ENCODE measurements at places on chromosomes 5 and 9.
A peak's percentile ranks its signal among the peaks of the same experiment; 100 is the strongest.

DNA sequence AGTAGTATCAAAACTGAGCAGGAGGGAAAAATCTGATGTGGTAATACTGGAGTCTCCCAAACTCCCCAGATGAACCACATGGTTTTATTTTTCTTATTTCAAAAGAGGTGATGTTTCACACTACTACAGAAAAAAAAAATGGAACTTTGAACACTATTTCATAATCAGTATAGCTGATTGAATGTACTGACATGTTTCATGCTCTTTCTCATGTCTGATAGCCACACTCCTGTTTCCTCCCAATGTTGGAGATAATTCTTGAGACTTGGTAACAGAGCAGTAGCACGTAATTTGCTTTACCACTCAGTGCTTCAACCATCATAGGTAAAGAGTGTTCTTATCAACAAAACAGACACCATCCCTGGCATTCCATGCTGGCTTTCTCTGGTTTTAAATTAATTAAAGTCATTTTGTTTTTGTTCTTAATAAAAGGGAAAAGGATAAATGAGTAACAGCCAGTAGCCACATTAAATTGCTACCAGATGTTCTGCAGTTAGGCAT lies 85.2 kb downstream of the MUSK start:
- no peak for DNase-seq

DNA sequence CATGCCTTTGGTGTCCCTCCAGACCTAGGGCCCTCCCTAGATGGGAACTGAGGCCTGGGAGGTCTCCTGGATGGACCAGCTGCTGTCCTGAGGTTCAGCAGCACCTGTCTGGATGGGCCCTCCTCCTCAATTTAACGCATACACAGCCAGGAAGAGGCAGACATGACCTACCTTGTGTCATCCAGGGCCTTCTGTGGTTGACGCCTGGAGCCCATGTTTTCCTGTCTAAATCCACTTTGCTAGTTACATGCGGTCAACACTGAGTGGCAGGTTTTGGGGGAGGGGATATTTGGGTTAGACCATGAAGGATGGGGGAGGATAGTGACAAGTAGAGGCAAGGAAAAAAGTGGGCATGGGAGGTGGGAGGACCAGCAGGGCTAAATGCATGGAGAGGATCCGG lies 3.1 kb upstream of the STC2 start:
- no peak for DNase-seq

GRCh38 chr9:98201102-98201501 lies 8.7 kb upstream of the CORO2A start:
- DNase-seq = no peak

DNA sequence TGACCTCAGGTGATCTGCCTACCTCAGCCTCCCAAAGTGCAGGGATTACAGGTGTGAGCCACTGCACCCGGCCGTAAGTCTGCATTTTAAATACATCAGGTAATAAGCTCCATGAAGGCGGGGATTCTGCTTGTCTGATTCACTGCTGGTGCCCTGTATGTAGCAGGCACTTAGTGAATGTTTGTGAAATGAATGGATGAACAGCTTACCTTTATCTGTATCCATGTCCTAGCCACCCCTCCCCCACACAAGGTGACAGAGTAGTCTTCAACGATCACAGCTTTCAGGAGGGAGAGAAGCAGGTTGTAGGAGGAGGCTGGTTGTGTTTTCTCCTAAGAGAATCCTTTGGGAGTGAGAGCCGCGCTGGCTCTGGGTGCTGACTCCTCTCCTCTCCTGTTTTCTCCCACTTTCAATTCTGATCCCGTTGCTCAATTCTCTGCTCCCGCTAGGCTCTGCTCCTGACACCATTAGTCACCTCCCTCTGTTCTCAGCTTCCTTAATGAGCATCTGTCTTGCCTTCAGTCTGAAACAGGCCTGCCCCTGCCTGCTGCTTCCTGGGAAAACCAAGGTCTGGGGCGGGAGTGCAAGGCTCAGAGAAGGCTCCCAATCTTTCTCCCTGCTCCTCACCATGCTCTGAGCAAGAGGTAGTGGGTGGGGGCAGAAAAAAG lies 88.8 kb upstream of the CTNNA1 start:
- DNase-seq = no peak

DNA sequence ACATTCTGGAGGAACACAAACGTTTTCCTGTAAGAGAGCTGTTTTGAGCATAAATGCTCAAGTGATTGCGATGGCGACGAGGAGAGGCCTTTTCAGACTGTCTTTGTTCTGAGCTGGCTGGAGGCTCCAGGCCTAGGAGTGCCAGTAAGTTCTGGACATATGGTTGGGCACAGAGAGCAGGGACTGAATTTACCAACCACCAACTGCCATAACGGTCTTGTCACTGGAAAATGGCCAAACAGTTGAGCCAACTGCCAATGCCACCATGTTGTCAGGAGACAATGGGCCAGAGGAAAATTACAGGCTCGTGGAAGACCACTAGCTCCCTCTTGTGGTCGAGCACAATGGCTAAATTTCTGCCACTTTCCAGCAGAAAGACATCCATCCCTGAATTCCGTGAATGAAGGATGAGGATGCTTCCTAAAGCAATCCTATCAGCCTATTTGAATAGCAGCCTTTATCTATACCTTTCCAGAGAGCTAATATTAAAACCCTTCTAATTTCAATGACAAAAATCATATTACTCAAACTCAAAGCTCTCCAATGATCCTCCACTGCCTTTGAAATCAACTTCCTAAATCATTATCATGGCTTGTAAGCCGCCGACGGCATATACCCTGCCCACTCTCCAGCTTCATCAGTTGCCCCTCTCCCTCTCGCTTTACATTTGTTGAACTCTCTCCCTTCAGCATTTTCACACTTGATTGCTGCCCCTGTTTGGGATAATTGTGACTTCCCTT lies 66.9 kb upstream of the GLIS3 start:
- DNase-seq = no peak

DNA sequence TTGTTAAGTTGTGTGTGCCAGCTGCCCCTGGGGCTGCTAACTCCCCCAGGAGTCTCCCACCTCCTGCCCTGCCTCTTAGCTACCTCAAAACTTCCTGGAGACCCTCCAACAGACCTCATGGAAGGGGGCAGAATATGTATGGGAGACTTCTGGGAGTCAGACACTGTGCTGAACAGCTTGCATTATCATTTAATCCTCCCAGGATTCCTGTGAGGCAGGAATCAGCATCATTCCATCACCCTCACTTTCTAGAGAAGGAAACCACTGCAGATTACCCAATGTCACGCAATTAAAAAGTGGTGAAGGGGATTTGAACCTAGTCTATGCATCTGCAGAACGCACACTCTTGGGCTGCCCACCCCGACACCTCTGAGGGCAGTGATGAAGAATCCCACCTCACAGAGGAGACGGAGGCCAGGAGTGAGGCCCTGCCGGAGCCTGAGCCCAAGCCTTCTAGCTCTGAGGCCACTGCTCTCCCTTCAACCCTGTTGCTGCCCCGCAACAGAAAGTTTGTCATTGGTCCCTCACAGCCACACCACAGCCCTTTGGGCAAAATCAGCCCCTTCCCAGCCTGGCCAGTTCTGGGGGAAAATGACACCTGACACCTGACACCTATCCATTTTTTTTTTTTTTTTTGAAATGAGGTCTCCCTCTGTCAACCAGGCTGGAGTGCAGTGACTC lies 30.3 kb upstream of the IL17B start:
- DNase-seq = no peak

- no peak for DNase-seq
Measured at GRCh38 chr9:3526997-3527940, 1.5 kb upstream of the RFX3 start.

DNA sequence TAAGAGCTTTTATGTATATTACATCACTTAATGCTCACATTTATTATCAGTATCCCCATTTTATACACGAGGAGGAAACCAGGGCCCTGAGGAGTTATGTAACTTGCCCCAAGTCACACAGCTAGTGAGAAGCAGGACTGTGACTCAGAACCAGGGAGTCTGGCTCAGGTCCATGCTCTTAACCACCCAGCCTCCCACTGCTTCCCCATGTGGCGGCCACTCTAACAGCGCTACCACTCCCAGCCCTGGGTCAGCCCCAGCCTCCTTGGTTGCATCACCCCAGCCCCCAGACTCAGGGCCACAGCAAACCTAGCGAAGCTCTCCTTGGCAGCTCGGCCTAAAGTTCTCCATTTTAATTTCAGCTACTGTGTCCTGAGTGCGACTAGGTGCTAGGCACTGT lies 159.1 kb downstream of the PAX5 start:
- DNase-seq = no peak

- no peak for DNase-seq
Measured at GRCh38 chr9:101307051-101307450, 77.8 kb downstream of the BAAT start.

- DNase-seq = no peak
Measured at GRCh38 chr5:131610198-131611063, 24.6 kb downstream of the RAPGEF6 start.

- DNase-seq = no peak
Measured at GRCh38 chr9:12166518-12166917, 526.7 kb upstream of the TYRP1 start.

- no peak for DNase-seq
Measured at GRCh38 chr5:126464959-126465358, 41.8 kb downstream of the GRAMD2B start.

DNA sequence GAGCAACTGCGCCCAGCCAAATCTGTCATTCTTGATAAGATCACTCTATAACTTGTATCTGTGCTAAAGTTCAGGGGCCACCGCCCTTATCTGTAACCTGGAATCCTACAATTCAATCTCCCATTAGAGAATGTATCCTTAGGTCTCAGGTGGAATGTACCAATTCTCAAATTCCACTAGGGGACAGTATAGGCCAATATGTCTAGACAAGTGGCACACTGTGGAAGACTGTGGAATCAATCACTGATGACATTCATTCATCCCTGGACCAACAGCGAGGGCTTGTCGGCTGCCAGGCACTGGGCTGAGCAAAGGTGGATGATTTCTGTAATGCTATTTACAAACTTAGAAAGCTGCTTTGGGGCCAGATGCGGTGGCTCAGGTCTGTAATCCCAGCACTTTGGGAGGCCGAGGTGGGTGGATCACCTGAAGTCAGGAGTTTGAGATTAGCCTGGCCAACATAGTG lies 28.7 kb upstream of the MEGF9 start:
- no peak for DNase-seq

- no peak for DNase-seq
Measured at GRCh38 chr5:45507178-45507577, 189.0 kb downstream of the HCN1 start.

DNA sequence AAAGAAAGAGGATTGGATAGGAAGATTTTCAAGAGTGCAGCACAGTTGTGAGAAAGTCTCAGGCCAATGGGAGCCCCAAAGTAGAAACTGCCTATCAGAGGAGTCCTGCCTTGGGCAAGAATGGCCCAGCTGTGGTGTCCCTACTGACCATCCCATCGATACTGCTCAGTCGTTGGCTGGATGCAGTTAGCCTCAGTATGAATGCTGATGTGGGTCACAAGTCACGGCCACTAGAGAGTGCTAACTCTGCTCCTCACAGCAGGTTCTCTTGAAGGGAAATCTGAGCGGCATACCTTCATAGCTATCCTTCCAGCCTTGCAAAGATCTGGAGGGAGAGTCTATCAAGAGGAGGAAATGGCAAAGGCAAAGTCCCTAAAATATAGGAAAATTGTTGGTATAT lies 11.6 kb upstream of the CETN3 start:
- DNase-seq = no peak

DNA sequence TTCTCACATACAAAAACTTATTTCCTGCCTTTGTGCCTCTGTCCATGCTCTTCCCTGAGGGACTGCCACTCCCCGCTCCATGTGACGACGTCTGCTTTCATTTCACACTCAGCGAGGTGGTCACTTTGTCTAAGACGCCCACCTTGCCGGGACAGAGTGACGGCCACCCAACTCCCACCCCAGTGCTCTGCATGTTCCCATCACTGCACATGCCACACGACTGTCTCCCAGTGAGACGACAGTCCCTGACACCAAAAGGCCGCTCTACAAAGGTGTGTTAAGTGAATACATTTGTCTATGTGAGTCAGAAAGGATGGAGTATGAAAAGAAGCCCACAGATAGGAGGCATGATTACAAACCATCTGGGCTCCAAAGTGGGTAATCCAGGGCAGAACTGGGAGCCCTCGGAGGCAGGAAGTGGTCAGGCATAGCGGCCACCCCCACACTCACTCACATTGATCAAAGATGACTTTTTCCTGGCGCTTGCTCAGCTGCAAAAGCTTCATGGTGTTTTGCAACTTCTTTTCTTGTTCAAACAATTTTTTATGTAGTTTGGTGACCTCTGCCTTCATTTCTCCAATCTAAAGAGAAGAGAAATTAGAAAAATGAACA lies 185.8 kb downstream of the CDK5RAP2 start:
- no peak for DNase-seq

- no peak for DNase-seq
Measured at GRCh38 chr9:94178927-94179326, 80.2 kb upstream of the ZNF169 start.

- DNase-seq = no peak
Measured at GRCh38 chr5:131413605-131414559, 150.0 kb downstream of the CDC42SE2 start.

DNA sequence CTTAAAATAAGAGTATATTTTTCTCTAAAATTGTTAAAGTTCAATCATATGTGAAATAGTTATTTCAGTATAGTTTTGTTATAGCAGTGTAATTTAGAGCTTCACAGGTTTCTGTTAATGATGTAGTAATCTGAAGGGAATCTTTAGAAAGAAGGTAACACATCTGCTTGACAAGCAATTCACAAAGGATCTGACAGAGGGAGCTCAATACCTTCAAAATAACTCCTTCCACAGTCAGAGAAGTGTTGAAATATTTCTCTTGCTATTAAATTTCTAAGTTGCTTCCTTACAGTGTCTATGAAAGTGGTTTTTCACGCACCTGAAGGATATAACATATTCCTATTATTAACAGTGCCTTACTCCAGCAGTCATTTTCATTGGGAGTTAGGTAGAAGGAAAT lies 44.9 kb downstream of the SLC25A51 start:
- no peak for DNase-seq

DNA sequence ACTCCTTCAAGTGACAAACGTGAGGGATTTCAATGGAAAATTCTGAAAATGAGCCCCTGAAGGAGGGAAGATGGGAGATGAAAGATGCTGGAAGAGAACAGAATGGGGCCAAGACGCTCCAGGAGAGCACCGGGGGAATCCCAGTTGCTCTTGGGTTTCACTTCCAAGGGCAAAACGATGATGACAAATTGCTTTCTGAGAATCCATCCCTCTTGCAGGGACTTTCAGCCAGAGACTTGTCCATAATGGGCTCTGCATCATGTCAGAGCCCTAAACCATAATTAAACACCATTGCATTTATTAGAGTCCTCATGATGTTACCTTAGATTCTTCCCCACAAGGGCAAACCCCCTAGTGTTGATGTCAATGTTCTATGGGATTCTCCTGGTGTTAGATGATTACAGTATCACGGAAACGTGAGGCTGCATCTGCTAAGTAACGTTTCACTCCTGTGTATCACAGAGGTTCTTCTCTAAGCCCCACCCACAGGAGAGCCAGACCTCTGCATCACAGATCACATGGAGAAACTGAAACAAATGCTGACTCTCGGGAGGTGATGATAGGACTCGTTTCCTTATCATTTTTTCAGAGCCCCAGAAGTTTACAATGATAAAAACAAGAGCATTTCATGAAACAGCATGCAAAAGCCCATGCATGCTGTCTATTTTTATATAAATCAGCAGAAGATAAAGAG lies 114.4 kb downstream of the TENT4A start:
- peak; percentile 9 for DNase-seq
